CD4-positive, alpha-beta T cell treated with Interleukin-12 subunit alpha and Interleukin-12 subunit beta, for 1 hour (primary cell): ENCODE measurements at places on chromosomes 16 and 17.

DNA sequence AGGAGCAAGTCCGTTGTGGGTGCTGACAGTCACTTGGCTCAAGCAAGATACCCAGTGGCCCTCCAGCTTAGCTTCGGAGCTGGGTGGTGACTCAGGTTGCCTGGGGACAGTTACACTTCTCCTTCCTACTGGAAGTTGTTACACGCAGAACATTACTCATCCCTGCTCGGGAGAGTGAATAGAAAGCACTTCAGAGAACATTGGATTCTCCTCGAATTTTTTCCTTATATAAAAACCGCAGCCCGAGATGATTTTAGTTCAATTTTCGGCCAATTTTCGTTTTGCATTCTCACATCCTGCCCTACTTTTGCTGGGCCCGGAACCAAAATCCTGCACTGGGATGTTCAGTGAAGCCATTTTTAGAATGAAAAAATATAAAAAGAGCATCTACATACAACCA is 99.7 kb downstream of the ELAC2 start:
- no peak for DNase-seq

DNA sequence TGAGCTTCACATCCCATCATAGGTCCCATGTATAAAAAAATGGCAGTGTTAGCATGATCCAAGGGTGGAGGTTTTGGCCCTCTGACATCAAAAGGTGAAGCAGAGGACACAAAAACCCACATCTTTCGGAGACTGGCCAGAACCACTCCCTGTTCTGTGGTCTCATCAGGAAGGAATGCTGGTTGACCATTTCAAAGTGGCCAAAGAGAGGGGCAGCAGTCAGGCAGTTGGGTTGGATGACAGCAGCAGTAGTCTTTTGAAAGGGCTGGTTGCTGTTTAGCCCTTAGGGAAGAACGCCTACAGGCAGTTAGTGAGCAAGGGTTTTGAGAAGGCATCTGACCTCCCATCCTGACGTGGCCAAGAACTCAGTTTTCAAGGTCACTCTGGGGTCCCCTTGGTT is 40.5 kb downstream of the LCMT1 start:
- no peak for DNase-seq

GRCh38 chr17:14332331-14332730 is 31.4 kb downstream of the HS3ST3B1 start:
- DNase-seq, result no peak

GRCh38 chr16:88358023-88358420 is 24.7 kb upstream of the ZNF469 start:
- no peak for DNase-seq

- peak; percentile 95 for DNase-seq
Measured at GRCh38 chr17:68291836-68292688, 767 bp downstream of the ARSG start.

DNA sequence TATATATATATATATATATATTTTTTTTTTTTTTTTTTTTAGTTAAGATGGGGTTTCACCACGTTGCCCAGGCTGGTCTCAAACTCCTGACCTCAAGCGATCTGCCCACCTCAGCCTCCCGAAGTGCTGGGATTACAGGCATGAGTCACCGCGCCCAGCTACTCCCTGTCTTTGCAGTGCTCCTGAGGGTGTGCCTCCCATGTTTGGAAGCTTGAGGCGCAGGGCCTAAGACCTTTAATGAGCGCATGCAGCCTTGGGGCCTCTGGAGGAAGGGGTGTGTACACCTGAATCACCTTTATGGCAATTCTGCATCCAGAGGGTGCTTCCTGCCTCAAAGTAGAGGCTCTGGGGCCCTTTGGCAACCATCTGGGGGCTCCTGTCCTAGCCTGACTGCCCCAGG is 219.4 kb upstream of the CIBAR2 start:
- DNase-seq, result no peak

DNA sequence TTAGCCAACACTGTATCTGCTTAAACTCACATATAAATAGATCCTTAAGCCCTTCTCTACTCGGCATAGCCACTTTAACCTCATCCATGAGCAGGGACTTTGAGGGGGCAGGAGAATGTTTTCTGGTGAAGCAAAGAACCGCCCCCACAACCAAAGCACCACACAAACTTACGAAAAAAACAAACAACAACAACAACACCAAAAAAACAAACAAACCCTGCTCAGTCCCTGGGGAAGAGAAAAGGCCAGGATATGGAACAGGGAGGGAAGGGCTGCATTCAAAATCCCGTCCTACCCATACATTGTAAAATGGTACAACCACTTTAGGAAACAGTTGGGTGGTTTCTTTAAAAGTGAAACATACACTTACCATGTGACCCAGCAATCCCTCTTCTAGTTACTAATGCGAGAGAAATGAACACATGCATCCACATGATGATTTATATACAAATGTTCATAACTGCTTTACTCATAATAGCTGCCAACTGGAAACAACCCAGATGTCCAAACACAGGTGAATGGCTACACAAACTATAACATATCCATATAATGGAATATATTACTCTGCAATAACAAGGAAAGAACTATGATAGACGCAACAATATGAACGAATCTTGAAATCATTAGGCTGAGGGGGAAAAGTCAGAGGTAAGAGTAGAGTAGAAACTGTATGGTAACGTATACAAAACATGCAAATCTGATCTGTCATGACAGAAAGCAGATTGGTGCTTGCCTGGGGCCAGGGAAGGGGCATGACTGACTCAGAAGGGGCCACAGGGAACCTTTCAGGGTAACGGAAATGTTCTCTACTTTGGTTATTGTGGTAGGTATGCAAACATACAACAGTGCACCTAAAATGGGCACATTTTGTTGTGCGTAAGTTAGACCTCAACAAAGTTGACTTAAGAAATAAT is 37.7 kb upstream of the TOB1 start:
- peak; percentile 65 for DNase-seq

DNA sequence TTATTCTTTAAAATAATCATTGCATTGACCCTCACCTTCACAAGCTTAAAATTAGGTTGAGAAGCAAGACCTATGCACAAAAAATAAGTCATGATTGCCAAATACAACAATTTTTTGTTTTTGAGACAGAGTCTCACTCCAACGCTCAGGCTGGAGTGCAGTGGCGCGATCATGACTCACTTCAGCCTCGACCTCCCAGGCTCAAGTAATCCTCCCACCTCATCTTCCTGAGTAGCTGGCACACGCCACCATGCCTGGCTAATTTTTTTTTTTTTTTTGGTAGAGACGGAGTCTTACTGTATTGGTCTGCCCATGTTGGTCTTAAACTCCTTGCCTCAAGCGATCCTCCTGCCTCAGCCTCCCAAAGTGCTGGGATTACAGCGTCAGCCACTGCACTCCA is 24.2 kb downstream of the ZNF652 start:
- DNase-seq, result no peak

GRCh38 chr17:72363089-72363610 is 242.3 kb downstream of the SOX9 start:
- no peak for DNase-seq

DNA sequence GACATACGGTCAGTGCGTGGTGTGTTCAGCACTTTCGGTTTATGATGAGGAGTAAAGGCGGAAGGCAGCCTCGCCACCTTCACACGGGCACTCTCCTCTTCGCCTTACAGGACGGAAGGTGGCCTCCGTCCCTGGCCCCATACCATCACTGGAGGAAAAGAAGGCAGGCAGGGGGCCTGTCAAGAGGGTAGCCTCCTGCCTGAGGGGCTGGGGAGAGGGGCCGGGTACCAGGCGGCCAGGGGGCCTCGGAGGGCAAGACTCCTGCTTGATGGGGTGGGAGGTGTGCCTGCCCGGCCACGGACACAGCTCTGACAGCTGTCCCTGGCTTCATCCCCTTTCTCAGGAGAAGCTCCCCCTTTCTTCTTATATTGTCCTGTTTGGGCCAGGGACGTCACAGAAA is 15.6 kb upstream of the SLC38A8 start:
- no peak for DNase-seq

DNA sequence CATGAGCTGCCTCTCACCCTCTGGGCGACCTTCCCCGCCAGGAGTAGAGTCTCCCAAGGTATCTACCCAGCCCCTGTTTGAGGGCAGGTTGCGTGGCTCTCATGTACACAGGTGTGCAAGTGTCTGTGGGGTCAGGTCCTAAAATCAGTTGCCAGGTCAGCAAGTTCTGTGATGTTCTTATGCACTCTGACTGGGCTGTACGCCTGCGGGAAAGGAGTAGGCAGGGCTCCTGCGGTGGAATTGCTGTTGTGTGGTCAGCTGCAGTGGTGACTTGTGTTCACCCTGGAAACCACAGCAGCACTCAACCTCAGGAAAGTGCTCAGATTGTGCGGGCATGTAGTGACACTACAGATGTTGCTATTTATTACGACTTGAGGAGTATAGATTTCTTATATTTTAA is 19.4 kb downstream of the NARF start:
- no peak for DNase-seq

GRCh38 chr17:65850486-65850885 is 289.0 kb upstream of the AXIN2 start:
- no peak for DNase-seq

DNA sequence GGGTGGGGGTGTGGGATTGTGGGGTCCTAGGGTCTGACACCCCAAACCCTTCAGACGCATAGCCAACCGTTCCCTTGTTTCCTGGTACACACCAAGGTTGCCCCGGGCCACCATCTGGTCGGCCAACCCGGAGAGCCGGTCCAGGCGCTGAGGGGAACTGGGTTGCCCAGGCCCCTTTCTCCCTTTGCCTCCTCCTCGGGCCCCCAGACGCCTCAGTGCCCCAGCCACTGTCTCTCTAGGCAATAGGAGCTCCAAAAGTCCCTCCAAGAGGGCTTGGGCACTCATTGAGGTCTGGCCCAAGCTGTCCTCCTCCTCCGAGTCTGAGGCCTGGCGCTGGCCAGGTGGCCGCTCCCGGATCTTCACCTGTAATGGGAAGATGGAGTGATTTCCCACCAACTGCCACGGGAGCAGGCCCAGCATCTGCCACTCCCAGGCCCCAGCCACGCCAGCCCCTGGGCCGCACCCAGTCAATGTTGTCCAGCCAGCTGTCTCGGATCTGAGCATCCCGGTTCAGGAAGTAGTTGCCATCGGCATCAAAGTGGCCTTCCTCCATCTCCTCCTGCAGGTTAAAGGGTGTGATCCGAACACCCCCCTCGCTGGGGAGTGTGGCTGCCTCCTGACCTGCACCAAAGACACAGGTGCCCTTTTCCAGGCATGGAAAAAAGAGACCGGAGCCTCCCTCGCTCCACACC is 1.5 kb downstream of the CD2BP2 start:
- DNase-seq, result no peak

- DNase-seq, result no peak
Measured at GRCh38 chr16:79498928-79499327, 101.6 kb downstream of the MAF start.

- DNase-seq, result no peak
Measured at GRCh38 chr17:8836821-8837562, 30.5 kb downstream of the PIK3R6 start.

- peak; percentile 52 for DNase-seq
Measured at GRCh38 chr17:17628388-17629008, 37.0 kb upstream of the PEMT start.

- DNase-seq, result no peak
Measured at GRCh38 chr16:50717091-50717490, 23.7 kb downstream of the NOD2 start.

GRCh38 chr16:70696952-70697593 is 11.2 kb upstream of the MTSS2 start:
- no peak for DNase-seq

DNA sequence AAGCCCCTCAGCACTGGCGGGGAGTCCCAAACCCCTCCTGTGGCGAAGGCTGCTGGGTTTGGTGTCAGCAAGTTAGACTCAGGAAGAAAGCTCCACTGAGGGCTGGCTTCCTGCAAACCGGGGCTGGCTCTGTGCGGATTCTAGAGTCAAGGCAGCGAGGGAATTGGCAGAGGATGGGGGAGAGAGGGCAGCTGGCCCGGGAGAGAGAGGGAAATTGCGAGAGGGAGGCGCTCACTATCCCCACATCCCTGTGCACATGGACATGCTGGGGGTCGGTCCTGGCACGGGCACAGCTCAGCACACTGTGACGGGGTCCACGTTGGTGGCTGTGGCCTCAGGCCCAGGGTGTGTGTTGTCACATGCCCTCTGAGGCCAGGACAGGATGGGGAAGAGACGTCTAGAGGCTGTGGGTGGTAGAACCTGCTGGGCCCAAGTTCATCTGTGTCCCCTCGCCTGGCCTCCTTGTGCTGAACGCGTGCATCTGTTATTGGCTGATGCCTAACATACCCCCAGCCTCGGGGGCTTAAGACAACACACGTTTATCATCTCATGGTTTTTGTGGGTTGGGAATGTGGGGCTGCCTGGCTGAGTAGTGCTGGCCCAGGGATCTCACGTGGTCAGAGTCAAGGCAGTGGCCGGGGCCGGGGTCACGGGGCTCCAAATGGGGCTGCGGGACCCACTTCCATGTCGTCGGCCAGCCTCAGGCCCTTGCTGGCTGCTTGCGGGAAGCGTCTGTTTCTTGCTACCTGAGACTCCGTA is 16.7 kb upstream of the JPH3 start:
- no peak for DNase-seq
